Colonic mucosa (tissue), 4 donors: ENCODE measurements at places on chromosomes 13 and 19.

DNA sequence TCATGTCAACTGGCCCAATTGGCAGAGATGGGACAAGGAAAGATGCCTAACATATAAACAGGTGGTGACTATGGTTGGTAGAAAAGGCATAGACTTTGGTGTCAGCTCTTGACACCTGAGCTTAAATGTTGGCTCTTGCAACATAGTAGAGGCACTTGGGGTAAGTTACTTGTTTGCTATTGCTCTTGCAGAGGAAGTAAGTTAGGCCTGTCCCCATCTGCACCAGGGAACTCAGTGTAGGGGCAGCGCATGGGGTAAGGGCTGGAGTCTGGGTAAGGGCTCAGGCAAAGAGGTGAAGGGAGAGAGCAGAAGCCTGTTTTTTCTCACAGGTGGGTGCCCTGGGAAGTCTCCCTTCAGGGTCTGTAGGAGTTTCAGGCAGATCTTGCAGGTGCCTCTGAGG lies 27.6 kb downstream of the ERICH6B start:
- no peak for DNase-seq

DNA sequence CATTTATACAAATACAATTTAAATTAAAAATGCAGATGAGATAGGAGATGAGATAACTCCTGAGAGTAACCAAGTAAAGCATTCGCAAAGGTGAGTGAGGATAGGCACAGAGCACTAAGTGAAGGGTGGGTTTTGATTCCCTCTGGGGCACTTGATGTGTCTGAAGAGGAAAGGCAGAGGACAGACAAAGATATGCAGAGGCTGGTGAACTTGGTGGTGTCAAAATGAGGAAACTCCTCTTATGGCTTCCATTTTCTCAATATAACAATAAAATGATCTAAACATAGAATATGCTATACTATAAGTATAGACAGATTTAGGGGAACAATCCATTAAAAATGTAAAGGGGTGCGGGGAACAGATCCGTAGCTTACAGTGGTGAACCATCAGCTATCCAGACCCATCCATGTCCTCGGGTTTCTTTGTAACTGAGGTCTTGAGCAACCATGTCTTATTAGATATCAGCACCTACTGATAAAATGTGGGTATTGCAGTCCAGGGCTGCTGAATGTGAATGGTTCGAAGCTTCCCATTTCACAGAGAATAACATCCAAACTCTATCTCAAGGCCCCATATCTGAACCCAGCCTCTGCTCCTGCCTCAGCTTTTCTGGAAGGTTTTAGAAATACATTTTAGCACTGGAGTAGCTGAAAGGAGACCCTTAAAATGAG lies 73.9 kb upstream of the SLC10A2 start:
- no peak for DNase-seq

DNA sequence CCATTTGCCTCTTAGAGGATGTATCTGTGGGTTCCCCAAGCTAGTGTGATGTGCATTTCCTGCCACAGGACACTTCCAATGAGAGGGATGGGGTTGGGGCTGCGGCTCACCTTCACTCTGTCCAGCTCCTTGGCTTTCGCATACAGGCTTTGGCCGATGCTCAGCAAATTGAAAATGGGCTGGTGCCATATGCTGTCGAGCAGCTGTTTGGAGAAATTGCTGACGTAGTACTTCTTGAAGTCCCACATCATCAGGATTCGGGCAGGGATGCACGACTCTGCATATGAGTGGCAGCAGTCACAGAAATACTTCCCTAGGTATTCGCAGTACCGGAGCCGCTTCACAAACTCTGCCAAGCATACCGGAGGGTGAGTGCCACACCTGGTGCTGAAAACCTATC lies 37.0 kb downstream of the RUBCNL start:
- no peak for DNase-seq

DNA sequence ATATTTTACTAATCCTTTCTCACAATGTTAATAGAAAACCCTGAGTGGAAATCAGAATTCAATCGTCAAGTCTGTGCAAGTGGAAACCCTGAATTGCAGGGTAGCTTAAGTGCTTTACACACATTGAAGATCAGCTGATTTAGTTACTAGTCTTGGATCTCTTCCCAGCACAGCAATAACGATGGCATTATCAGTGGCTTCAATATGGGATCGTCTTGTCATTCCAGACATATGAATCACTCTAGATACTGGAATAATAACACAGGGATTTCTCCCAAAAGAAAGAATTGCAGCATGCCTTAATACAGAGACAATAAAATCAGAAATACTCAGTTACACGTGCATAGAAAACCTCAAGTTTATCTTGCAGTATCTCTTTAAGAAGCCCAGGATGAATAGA lies 12.6 kb upstream of the METTL21C start:
- no peak for DNase-seq

GRCh38 chr19:46787040-46787330 lies 1.4 kb downstream of the SLC1A5 start:
- no peak for DNase-seq

GRCh38 chr19:50893047-50893736 lies 18.0 kb downstream of the KLK4 start:
- no peak for DNase-seq

DNA sequence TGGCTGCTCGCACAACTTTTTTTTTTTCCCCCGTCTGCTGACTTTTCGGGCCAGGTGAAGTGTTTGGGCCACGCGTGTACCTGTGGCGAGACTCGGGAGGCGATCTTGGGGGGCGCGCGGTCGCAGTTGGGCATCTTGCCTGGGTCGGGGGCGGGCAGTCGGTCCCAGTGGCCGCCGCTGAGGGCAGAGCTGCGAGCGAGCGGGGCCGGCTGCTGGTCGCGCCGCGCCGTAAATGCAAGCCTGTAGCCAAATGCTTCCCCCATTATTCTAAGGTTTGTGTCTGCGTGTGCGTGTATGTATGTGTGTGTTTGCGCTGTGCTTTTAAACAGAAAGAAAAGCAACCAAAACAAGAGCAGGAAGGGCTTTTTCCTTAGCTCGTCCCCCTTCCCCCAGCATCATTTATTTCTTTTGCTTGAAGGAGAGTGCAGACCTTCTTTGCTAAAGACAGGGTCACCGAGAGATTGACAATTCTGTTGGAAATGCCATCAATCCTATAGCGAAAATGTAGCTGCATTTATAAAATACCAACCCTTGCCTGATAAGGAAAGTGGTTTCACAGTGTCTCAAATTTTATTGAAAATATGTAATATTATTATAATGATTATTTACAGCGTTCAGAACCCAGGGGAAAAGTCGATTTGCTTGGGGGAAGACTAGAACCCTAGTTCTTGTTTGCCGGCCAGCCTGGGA lies 143.2 kb upstream of the ZNF536 start:
- no peak for DNase-seq

GRCh38 chr19:4267101-4267900 lies 11.8 kb upstream of the SHD start:
- peak; percentile 67 for DNase-seq

DNA sequence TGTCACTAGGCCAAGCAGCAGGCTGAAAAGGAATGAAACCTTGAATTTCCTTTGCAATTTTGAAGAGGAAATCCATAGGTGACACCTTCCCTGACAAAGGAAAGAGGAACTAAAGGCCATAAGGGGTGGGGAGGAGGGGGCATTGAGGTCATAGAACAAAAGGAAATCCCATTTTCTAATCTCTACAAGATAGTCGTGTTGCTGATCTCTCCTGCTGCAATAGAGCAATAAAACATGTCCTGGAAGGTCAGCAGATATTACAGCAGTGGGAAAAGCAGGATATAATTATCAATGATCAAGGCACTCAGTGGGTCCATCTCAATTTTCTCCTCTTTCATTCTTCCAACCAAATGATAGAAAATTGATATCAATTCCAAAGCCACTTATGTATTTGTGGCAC lies 20.3 kb upstream of the RAP2A start:
- DNase-seq: no peak

DNA sequence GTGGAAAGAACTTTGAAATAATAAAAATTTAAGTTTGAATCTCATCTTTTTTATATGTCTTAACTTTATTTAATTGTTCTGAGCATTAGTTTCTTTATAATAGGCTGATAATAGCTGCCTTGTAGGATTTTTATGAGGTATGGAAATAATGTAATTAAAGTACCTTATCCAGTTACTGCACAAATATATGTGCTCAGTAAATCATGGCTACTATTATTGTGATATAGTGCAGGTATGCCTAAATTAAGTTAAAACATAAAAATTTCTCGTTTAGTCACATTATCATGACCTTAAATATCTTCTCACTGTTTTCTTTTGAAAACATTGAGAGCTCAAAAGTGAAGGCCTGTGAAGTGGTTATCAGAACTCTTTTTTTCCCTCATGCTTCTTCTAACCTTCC lies 62.9 kb downstream of the NDFIP2 start:
- DNase-seq: no peak

- DNase-seq: no peak
These were observed 10.9 kb downstream of the ZNF549 start for GRCh38 chr19:57537953-57538547.

- DNase-seq: peak; percentile 70
These were observed 10.5 kb upstream of the CEACAM6 start for GRCh38 chr19:41744850-41745249.

DNA sequence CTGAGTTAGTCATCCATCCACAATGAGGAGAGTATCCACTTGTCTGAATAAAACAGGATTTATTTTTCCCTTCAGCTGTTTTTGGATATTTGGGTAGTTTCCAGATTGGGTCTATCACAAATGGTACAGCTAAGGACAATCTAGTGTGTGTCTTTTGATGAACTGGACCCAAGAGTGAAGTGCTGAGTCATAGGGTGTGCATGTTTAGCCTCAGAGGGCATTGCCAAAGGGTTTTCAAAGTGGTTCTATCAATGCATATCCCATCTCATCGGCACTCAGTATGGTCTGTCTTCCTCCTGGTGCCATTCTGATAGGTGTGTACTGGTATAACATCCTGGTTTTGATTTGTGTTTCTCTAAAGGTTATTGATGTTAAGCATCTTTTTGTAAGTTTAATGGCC lies 62.3 kb downstream of the GSX1 start:
- DNase-seq: no peak

- peak; percentile 48 for DNase-seq
These were observed at the start of gene OLFM4 for GRCh38 chr13:53028637-53029203. TSS of gene OLFM4 (plus strand) at chr13:53028813. CDS start at chr13:53028837, 24 bp downstream.

GRCh38 chr19:35783469-35784434 lies 8.4 kb downstream of the ARHGAP33 start:
- no peak for DNase-seq

DNA sequence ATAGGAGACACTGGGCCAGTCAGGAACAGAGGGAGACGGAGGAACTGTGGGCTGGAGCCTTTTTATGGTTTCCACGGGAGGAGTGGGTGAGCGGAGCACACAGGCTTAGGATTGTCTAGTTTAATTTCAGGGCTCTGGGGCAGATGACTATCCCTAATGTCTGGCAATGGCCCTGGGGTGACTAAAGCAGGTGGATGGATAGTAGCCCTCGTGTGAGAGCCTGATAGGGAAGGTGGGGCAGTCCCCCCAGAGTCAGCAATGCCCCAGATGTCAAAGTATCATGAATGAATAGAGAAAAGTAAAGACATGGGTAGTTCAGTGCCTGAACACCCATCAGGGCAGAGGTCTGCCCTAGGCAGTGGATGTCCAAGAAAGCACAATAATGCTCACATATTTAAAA lies 94.2 kb downstream of the ZDHHC20 start:
- DNase-seq: no peak

DNA sequence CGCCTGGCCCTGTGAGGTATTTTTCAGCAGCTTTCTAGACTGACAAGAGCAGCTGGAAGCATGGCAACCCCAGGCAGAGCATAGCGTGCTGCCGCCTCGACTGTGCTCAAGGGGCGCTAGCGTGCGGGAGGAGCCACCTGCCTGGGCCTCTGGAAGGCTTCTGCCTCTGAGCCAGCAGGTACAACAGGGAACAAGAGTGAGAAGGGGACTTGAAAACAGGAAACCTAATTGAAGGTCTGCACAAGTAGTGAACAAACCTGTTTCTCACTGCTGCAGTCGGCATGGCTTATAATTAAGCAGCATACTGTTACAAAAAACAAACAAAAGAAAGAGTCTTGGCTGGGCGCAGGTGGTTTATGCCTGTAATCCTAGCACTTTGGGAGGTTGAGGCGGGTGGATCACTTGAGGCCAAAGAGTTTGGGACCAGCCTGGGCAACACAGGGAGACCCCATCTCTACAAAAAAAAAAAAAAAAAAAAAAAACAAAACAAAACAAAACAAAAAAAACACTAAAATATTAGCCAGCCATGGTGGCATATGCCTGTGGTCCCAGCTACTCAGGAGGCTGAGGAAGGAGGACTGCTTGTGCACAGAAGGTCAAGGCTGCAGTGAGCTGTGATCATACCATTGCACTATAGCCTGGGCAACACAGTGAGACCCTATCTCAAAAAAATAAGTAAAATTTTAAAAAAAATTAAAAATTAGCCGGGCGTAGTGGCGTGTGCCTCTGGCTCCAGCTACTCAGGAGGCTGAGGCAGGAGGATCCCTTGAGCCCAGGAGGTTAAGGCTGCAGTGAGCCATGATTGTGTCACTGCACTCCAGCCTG lies 12.6 kb upstream of the GARRE1 start:
- peak; percentile 65 for DNase-seq

- DNase-seq: no peak
These were observed 76.1 kb downstream of the RGCC start for GRCh38 chr13:41533266-41534052.

DNA sequence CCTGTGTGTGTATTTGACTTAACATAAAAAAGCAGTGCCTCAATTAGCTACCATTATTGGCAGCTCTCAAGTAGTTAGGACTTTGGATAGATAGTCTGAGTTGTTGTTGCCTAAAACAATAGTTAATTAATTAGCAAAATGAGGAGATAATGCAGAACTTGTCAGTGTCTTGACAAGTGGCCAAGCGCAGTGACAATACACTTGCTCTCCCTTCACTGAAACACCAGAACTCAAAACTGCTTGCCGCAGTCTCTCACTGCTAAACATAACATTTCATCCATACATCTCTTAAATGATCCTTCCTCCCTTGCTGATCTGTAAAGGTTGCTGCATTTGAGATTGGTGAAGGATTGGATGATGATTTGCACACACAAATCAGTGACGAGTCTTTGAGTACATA lies 61.7 kb downstream of the ARHGAP35 start:
- DNase-seq: no peak

GRCh38 chr19:45825917-45826893 lies 11.1 kb upstream of the RSPH6A start:
- no peak for DNase-seq

DNA sequence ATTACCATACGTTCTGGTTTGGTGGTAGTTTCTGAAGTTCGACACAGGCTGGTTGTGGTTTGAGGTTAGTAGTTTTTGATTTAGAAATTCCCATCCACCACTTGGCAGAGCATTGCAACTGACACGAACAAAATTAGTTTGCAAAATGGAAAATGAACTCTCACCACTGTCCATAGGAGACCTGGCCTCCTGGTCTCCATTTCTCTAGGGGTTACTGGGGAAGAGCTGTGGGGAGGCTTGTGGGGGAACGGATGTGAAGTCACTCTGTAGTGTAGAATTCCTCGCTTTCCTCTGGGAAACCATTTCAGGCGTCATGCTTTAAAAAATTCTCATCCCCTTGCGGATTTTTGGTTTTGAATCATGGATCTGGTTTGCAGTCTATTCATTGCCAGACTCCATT lies 321.5 kb upstream of the MAB21L1 start:
- DNase-seq: no peak

- no peak for DNase-seq
These were observed 487.2 kb upstream of the GPC6 start for GRCh38 chr13:92739306-92739818.
